ENCODE measurements at places on chromosomes 16 and 17. TPM values are rescaled to one million over a fixed set of nuclear protein-coding genes. Genes with fewer than 3 reads are reported as not detected.
A peak's percentile ranks its signal among the peaks of the same experiment; 100 is the strongest.

GRCh38 chr16:73523209-73523608 is 475.3 kb upstream of the ZFHX3 start:
- peaks cover 11% of the 10 kb centered on the region for H3K4me1 ChIP-seq
- H3K4me3 ChIP-seq: no peak overlapping the region
- no peaks in the 10 kb centered on the region for H3K27me3 ChIP-seq
- H3K36me3 ChIP-seq: no peaks in the 10 kb centered on the region
- no peak overlapping the region for H3K27ac ChIP-seq
- no peak for DNase-seq

DNA sequence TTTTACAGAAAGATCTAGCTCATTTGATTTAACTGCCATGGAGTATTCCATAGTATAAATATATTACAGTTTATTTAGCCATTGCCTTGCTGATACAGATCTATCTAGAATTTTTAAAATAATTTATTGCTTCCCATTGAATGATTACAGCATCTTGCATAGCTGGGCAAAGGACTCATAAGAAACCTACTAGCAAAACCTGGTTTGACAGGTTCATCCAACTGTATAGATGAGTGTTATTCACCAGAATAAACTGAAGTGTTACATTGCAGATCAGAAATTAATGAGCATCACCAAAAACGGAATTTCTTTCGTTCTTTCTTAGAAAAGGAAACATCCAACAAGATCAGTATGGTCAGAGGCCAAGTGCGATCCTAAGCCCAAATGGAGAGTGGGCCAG is 202.2 kb upstream of the CACNG5 start:
- peaks cover 6% of the 10 kb centered on the region for H3K4me1 ChIP-seq
- no peak overlapping the region for H3K4me3 ChIP-seq
- H3K27me3 ChIP-seq: peaks cover 20% of the 10 kb centered on the region
- DNase-seq: no peak
- no peak overlapping the region for H3K27ac ChIP-seq
- no peaks in the 10 kb centered on the region for H3K36me3 ChIP-seq

DNA sequence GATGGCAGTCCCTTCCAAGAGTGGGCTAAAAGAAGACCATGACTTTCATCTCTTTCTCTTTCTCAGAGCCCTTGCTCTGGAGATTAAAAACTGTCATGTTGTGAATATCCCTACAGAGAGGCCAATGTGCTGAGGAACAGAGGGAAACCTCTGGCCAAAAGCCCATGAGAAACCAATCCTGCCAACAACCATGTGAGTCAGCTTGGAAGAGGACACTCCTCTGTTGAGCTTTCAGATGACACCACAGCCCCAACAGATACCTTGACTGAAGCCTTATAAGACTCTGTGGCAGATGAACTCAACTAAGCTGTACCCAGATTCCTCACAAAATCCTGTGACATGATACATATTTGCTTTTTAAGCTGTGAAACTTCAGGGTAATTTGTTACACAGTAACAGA is 19.6 kb downstream of the CPPED1 start:
- H3K36me3 ChIP-seq: peaks cover 7% of the 10 kb centered on the region
- H3K4me3 ChIP-seq: no peak overlapping the region

GRCh38 chr17:40548982-40549685 is 16.1 kb downstream of the CCR7 start:
- peaks cover 42% of the 10 kb centered on the region for H3K4me1 ChIP-seq
- H3K4me3 ChIP-seq: no peak overlapping the region
- H3K27me3 ChIP-seq: no peaks in the 10 kb centered on the region
- no peaks in the 10 kb centered on the region for H3K36me3 ChIP-seq
- H3K27ac ChIP-seq: peak overlapping the region; percentile 66

DNA sequence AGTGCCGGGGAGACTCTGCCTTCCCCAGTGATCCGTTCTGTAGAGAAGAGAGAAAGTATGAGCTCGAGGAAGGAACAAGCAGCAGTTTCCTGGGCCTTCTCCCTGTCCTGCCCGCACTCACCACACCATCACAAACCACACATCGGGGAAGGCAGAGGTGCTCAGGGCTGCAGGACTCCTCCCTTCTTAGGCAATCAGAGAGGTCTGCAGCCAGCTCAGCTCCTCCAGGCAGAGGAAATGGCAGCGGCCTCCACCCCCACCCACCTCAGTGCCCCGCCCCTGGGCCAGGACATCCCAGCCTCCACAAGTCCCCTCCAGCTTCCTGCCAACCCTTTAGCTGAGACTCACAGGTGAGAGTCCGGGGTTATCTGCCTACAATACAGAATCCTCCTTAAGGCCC is 2.0 kb downstream of the ZNF319 start:
- H3K27ac ChIP-seq: no peak overlapping the region
- H3K27me3 ChIP-seq: no peaks in the 10 kb centered on the region
- DNase-seq: no peak
- H3K4me3 ChIP-seq: peak overlapping the region; percentile 75

GRCh38 chr16:49578435-49579024 is 204.9 kb downstream of the C16orf78 start:
- H3K4me3 ChIP-seq: no peak overlapping the region
- peaks cover 2% of the 10 kb centered on the region for H3K36me3 ChIP-seq
- H3K27me3 ChIP-seq: no peaks in the 10 kb centered on the region
- H3K4me1 ChIP-seq: peaks cover 2% of the 10 kb centered on the region

DNA sequence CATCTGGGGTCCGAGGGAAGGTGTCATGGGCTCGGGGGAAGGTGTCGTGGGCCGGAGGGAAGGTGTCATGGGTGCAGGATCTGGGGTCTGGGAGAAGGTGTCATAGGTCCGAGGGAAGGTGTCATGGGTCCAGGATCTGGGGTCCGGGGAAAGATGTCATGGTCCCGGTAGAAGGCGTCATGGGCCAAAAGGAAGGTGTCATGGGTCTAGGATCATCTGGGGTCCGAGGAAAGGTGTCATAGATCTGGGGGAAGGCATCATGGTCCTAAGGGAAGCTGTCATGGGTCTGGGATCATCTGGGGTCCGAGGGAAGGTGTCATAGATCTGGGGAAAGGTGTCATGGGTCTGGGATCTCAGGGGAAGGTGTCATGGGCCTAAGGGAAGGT is 942 bp downstream of the RAB40C start:
- peak overlapping the region; percentile 83 for H3K4me3 ChIP-seq
- peaks cover 44% of the 10 kb centered on the region for H3K4me1 ChIP-seq
- peak overlapping the region; percentile 82 for H3K27ac ChIP-seq
- H3K36me3 ChIP-seq: no peaks in the 10 kb centered on the region

Gene GPT2
- 30.6 TPM for total RNA-seq

Gene ACOX1
- total RNA-seq: 54.3 TPM

Gene TNFSF13
- 4.3 TPM for total RNA-seq
